ENCODE measurements at places on chromosomes 4 and X. TPM values are rescaled to one million over a fixed set of nuclear protein-coding genes. Genes with fewer than 3 reads are reported as not detected.

NWD2 gene
- total RNA-seq = under 0.01 TPM

GRPR gene
- 26.5 TPM for total RNA-seq

PROM1 gene
- not detected for total RNA-seq

BMP3 gene
- total RNA-seq = 1.8 TPM

TCEAL9 gene
- 46.8 TPM for total RNA-seq

TEX13B gene
- total RNA-seq = not detected

ALAS2 gene
- total RNA-seq = not detected

NUDT10 gene
- 0.22 TPM for total RNA-seq

GRCh38 chrX:50736656-50737055 is 77.3 kb downstream of the SHROOM4 start:
- DNase-seq = no peak
- no peaks in the 10 kb centered on the region for H3K27me3 ChIP-seq
- H3K4me1 ChIP-seq = no peaks in the 10 kb centered on the region
- no peaks in the 10 kb centered on the region for H3K36me3 ChIP-seq
- H3K4me3 ChIP-seq = no peak overlapping the region

DNA sequence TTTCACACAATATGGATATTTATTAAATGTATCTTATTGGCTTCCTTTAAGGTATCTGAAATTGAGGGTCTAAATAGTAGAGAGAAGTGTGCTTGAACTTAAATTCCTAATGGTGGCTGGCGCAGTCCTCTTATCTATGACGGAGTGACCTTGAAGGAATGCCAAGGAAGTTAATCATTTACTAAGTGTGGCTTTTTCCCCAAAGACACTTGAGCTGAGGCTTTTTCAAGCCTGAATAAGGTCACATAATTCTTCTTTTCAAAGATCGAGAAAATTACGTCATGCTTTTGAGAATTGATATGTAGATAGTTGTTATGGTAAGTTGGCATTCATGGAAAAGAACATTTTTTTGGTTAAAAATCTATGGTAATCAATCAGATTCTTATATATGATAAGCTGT is 11.7 kb upstream of the PRPS2 start:
- no peak overlapping the region for H3K27ac ChIP-seq
- H3K36me3 ChIP-seq = no peaks in the 10 kb centered on the region
- H3K4me1 ChIP-seq = no peaks in the 10 kb centered on the region
- DNase-seq = no peak

GRCh38 chrX:120736989-120737388 is 107.1 kb upstream of the C1GALT1C1 start:
- peak overlapping the region; percentile 99 for H3K27ac ChIP-seq
- no peaks in the 10 kb centered on the region for H3K27me3 ChIP-seq

DNA sequence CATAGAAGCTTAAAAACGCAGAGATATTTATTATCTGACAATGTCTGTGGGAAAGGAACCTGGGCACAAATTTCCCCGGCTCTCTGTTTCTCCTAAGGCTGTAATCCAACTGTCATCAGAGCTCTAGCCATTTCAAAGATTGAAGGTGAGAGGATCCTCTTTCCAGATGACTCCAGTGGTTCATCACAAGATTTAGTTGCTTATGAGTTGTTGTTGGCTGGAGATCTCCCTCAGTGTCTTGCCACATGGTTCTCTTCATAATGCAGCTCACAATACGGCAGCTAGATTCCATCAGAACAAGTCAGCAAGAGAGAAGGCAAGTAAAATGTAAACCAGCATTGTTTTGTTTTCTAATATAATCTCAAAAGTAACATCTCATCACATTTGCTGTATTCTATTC is 369.4 kb downstream of the GASK1B start:
- no peaks in the 10 kb centered on the region for H3K4me1 ChIP-seq
- no peak overlapping the region for H3K27ac ChIP-seq
- DNase-seq = no peak
- H3K27me3 ChIP-seq = no peaks in the 10 kb centered on the region

GRCh38 chr4:186807808-186808629 is 84.4 kb upstream of the FAT1 start:
- H3K4me3 ChIP-seq = no peak overlapping the region
- no peaks in the 10 kb centered on the region for H3K36me3 ChIP-seq
- no peaks in the 10 kb centered on the region for H3K27me3 ChIP-seq
- DNase-seq = no peak

- peak overlapping the region; percentile 97 for H3K27ac ChIP-seq
- H3K27me3 ChIP-seq = no peaks in the 10 kb centered on the region
- no peak overlapping the region for H3K4me3 ChIP-seq
- H3K36me3 ChIP-seq = no peaks in the 10 kb centered on the region
These were observed 31.0 kb downstream of the TMSB4X start for GRCh38 chrX:13005661-13006473.

DNA sequence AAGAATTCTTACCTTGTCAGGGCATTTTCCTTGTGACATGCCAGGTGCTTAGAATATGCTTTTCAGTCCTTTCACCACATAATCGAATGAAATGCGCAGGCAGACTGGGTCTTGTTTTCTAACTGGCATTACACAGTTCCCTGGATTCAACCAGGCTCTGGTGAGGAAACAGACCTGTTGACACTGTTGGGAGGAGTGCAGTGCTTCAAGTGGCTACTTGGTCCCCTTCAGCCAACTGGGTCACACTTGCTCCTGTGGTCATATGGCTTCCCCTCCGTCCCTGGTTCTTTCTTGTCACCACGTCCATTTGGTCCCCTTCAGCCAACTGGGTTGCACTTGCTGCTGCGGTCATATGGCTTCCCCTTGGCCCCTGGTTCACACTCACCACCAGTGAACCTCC is 9.7 kb downstream of the SMIM20 start:
- H3K4me3 ChIP-seq = no peak overlapping the region
- H3K36me3 ChIP-seq = no peaks in the 10 kb centered on the region
- no peaks in the 10 kb centered on the region for H3K4me1 ChIP-seq
- no peaks in the 10 kb centered on the region for H3K27me3 ChIP-seq
- H3K27ac ChIP-seq = no peak overlapping the region
- DNase-seq = no peak

DNA sequence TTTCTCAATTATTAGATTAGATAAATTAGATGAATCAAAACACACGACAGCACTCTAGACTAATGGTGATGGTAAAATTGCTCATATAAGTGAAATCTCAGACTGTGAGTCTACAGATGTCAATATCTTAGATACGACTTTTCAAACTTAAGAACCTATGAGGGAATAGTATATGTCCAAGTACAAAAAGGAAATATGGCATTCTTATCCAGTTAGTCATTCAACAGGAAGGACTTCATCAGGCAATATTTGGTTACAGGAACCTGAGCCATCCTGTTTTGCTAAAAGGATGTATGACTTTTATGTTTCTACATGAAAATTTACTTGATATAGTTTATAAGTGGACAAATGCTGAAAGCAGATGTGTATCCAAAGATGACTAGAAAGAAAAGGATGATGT is 107.0 kb downstream of the CT47B1 start:
- H3K4me1 ChIP-seq = peaks cover 29% of the 10 kb centered on the region
- H3K27me3 ChIP-seq = no peaks in the 10 kb centered on the region
- H3K4me3 ChIP-seq = no peak overlapping the region
- no peaks in the 10 kb centered on the region for H3K36me3 ChIP-seq
- peak overlapping the region; percentile 86 for H3K27ac ChIP-seq

DNA sequence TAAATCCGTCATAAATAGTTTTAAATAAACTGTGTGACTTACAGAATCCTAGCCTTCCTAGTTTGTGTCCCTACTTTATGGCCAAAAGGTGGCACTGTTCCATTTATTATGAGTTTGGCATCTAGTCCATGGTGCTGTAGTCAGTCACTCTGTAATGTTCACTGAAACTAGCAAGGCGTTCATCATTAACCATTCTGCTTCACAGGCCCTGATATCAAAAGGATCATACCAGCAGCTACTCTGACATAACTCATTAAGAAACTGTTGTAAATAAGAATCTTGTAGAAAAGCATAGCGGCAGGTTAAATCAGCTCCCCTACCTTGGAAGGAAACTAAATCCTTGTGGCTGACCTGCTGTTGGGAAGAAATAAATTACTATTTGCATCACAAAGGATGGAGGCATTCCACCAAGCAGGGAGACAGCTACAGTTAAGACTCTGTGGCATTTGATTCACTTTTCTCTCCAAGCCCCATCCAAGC is 919.6 kb upstream of the DIAPH2 start:
- no peaks in the 10 kb centered on the region for H3K27me3 ChIP-seq
- DNase-seq = peak; percentile 67
- no peaks in the 10 kb centered on the region for H3K36me3 ChIP-seq

GRCh38 chr4:25609976-25610375 is 45.7 kb upstream of the SLC34A2 start:
- no peaks in the 10 kb centered on the region for H3K27me3 ChIP-seq
- peaks cover 6% of the 10 kb centered on the region for H3K4me1 ChIP-seq
- H3K27ac ChIP-seq = no peak overlapping the region
- DNase-seq = no peak

DNA sequence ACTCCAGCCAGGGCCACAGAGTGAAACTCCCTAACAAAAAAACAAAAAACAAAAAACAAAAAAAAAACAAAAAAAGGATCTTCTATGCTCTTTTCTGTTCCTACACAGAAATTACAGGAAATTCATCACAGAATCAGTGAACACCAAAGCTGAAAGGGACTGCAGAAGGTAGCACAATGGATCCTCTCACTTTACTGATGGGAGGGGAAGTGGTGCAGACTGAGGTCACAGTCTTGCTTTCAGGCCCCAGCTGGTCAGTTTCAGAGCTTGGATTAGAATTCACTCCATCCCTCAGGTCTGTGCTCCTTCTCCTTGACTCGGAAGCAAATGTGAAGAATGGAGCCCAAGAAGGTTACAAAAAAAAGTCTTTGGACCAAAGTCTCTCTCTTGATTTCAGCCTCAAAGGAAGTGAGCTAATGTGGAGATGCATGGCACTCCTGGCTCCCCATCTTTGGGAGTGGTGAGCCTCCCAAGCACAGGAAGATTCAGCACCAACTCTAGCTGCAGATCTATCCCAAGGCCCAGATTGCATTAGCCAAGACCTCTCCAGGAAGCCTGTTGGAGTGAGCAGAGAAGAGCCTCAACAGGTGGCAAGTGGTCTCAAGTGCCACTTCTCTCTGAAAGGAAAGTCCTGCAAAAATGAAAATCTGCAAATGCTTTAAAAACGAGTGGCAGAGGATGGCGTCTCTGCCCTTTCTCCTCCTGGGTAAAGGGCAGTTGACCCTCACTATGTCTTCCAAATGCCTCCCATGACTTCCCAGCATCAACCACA is 176.0 kb downstream of the MAML3 start:
- H3K36me3 ChIP-seq = no peaks in the 10 kb centered on the region
- H3K4me1 ChIP-seq = 0 out of 2 replicates have a peak, but pooled peaks cover 6% of the 10 kb centered on the region
- no peak overlapping the region for H3K27ac ChIP-seq

- no peaks in the 10 kb centered on the region for H3K27me3 ChIP-seq
- H3K36me3 ChIP-seq = no peaks in the 10 kb centered on the region
- DNase-seq = no peak
- H3K4me3 ChIP-seq = no peak overlapping the region
These were observed 64.9 kb upstream of the SOD3 start for GRCh38 chr4:24730256-24731001.

GRCh38 chr4:1315836-1316536 is 26.3 kb downstream of the MAEA start:
- H3K36me3 ChIP-seq = peaks cover 3% of the 10 kb centered on the region
- H3K4me3 ChIP-seq = no peak overlapping the region
- no peaks in the 10 kb centered on the region for H3K27me3 ChIP-seq
- H3K27ac ChIP-seq = no peak overlapping the region
- no peak for DNase-seq

GRCh38 chrX:38117485-38117884 is 103.2 kb downstream of the SRPX start:
- no peaks in the 10 kb centered on the region for H3K4me1 ChIP-seq
- H3K27ac ChIP-seq = no peak overlapping the region
- H3K4me3 ChIP-seq = no peak overlapping the region
- no peaks in the 10 kb centered on the region for H3K36me3 ChIP-seq
- no peak for DNase-seq

GRCh38 chr4:5883916-5884315 is 9.0 kb downstream of the CRMP1 start:
- peaks cover 27% of the 10 kb centered on the region for H3K27me3 ChIP-seq
- no peak overlapping the region for H3K27ac ChIP-seq
- no peak for DNase-seq
- no peak overlapping the region for H3K4me3 ChIP-seq

DNA sequence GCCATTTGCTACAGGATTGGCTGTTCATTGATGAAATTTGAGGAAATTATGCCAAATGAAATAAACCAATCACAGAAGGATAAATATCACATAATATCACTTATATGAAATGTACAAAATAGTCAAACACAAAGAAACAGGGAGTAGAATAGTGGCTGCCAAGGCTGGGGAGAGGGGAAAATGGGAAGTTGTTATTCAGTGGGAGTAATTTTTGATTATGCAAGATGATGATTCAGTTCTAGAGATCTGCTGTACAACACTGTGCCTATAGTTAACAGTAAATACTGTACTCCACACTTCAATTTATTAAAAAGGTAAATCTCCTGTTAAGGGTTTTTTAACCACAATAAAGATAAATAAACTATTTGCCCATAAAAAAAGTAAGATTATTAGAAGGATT is 101.1 kb downstream of the TMA16 start:
- H3K36me3 ChIP-seq = no peaks in the 10 kb centered on the region
- H3K4me3 ChIP-seq = no peak overlapping the region
- no peak overlapping the region for H3K27ac ChIP-seq
- H3K27me3 ChIP-seq = no peaks in the 10 kb centered on the region
- DNase-seq = no peak

DNA sequence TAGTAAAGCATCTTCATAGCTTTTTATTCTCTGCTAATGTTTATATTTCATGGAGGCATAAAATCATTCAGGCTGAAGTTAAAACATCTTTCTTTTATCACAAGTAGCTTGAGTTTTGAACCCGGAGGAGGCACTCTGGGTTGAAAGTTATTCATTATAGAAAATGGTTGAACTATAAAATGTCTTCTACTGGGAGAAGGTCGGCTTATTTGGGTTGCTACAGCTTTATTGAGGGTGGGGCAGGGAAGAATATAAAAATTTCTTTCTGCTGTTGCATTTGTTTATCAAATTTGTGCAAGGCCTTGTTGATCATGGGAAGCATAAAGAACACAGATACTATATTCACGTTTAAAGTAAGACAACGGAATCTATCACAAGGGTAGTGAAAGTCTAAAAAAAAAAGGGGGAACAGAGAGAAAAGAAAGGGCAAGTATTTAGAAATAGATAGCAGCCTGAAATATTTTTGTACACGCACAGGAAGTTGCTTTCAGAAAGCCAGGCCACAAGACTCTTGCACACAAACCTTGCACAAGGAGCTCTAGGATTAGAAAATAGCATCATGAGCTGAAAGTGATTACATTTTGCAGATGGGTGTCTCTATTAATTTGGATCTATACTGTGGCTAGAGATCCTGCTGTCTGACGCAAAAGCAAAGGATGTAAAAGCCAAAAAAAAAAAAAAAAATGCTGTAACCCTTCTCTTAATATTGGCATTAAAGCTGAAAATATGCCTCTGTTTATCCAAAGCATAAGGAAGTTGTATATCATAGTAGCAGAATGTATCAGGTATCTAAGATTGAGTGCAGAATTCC is 37.2 kb upstream of the FAM9C start:
- no peak overlapping the region for H3K4me3 ChIP-seq
- peaks cover 13% of the 10 kb centered on the region for H3K4me1 ChIP-seq
- no peak for DNase-seq
- H3K27ac ChIP-seq = no peak overlapping the region
- H3K36me3 ChIP-seq = no peaks in the 10 kb centered on the region
